ENCODE measurements at places on chromosomes 16 and 17.
A peak's percentile ranks its signal among the peaks of the same experiment; 100 is the strongest.

GRCh38 chr17:27793906-27794569, 6.3 kb downstream of the NOS2 start:
- DNase-seq: no peak

DNA sequence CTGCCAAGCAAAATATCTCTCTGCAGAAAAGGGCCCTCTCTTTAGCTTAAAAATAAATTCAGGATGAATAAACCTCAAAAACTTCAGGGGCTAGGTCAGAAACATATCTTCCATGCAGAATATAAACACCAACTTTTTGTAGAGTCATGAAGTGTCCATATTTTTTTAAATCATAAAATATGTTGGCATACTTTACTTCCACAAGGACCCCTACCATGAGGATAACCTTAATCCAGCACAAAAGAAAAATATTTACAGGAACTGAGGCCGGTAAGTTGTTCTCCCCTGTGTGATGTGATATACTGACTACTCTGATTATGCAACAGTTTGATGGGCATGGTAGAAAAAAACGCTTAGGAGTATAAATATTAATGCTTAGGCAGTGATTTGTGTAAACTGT, 264.8 kb upstream of the CDH11 start:
- peak; percentile 57 for DNase-seq

- no peak for DNase-seq
These were observed 902 bp downstream of the KAT2A start for GRCh38 chr17:42120161-42120769.

DNA sequence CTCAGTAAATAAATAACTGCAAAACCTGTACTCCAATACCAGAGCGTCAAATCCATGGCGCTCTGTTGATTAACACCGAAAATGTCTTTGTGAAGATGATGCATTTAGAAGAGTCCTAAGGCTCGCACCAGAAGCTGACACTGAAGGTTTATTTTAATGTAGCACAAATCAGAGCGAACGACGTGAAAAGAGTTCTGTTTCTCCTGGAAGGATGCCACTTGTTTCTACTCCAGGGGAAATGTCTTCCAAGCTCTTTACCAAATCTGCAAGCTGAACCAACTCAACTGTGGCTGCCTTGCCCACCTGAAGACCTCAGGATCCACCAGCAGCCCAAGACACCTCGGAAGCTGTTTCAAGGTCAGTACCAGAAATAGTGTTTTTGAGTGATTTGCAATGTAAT, 194.4 kb upstream of the MAF start:
- DNase-seq: no peak

DNA sequence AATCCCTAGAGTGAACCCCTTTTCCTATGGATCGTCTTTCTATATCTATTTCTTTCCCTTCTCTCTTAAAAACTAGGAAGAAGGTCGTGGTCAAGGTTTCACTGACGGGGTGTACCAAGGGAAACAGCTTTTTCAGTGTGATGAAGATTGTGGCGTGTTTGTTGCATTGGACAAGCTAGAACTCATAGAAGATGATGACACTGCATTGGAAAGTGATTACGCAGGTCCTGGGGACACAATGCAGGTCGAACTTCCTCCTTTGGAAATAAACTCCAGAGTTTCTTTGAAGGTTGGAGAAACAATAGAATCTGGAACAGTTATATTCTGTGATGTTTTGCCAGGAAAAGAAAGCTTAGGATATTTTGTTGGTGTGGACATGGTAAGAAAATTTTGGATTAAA, 9.6 kb downstream of the CYLD start:
- DNase-seq: no peak

DNA sequence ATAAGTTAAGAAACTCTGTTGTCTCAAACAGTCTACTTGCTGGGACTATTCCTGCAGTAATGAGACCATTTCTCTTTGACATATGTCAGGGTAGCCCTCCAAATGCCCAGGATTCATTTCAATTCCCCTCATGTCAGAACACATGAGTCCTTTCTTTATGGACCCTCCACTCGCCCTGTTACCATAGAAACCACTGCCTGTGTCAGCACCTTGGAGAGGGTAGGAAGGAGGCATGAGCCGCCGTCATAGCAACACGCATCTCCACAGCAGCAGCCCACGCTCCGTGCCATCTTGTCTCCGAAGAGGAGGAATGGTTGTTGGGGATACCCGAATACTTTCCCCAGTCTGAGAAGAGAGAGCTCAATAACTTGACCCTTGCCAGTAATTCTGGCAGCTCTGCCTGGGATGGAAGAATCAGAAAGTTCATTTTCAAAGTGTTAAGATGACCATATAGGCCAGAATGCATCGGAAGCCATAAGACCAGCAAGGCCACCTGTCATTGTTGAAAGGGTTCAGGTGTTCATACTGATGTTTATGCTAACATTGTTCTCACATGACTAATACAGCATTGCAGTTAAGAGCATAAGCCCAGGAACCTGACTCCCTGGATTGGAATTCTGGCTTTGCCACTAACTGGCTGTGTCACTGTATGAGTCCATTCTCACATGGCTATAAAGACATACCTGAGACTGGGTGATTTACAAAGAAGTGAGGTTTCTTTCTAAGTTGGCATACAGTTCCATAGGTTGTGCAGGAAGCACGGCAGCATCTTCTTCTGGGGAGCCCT, 141.3 kb downstream of the ABCC12 start:
- peak; percentile 18 for DNase-seq

GRCh38 chr17:28347261-28347891, 10.0 kb downstream of the POLDIP2 start:
- DNase-seq: peak; percentile 83

GRCh38 chr17:28662527-28662829, 473 bp downstream of the SUPT6H start:
- DNase-seq: peak; percentile 48

- no peak for DNase-seq
These were observed 208.3 kb upstream of the SALL1 start for GRCh38 chr16:51359141-51359955.

DNA sequence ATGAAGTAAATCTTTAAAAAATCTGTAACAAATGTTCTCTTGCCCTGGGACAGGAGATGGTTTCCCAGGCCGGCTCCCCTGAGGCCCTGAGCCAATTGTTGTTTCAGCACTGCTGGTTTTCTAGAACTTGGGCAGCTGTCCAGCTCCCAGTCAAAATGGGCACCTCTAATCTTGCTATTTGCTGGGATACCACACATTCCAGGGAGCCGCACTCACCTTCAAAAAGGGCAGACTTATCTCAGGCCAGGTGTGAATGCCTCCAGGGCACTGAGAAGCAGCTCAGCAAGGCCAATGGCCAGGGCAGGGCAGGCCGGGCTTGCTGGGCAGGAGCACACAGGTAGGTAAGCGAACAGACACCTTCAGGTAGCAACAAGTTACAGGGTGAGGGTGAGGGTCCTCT, 24.4 kb downstream of the TRIM16 start:
- DNase-seq: no peak

DNA sequence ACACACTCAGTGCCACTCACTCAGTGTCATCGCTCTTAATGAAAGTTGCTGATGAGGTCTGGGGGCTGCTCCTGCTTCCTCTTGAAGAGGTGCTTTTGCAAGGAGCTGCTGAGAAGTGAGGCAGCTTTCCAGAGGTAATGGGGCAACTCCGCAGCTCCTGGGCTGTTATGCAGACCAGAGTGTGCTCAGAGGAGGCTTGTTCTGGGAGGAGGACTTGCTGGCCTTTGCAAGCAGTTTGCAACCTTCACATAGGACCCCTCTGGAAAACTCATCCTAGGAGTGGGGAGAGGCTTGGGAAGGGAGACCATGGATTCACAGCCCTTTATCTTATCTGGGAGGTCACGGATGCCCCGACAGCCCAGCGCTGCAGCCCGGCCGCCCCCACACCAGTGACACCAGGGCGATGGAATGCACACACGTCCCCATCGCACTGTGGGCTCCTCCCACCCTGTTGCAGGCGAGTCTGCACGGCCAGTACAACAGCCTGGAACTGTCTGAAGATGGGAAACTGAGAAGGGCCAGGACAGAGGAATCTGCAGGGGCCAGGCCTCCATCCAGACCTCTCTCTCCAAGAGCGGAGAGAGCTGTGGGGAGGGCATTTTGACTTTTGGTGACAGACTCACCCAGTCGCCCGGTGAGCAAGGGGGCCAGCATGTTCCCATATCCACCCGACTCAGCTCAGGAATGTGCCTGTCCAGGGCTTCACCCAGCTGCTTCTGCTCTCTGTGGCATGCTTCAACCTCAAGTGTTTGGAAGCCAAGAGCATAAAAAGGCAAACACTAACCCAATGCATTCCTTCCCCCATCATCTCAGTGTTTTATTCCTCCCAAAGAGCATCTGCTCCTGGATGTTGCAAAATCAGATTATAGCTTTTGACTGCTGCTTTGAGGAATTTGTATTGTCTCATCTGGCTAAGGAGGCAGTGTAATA, 78.6 kb upstream of the ZNF469 start:
- DNase-seq: peak; percentile 96

GRCh38 chr17:36675786-36676185, 74.4 kb downstream of the MRM1 start:
- DNase-seq: no peak

DNA sequence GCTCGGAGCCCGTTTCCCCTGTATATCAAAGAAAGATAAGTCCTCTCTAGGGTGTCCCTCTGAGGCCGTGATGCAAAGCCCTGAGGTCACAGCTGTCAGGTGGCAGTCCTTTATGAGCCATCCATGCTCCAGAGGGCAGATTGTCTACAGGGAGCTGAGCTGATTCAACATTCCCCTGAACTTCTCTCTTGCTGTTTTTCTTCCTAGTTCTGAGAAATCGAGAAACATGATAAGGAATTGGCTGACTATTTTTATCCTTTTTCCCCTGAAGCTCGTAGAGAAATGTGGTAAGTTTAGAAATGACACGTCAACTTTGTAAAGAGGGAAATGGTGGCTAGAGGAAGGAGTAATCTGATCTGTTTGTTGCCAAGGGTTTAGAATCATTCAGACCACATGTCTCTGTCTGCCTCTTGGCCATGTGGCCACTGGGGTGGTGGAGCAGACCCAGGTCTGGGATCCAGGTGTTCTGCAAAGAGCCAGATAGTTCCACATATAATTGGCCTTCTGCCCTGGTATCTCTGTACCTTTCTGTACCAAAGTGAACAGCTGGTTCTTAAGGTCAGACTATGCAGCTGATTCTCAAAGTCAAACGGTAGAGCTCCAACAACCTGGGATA, 3.5 kb downstream of the CTNS start:
- DNase-seq: peak; percentile 89

- no peak for DNase-seq
These were observed 280.8 kb upstream of the CCL2 start for GRCh38 chr17:33974276-33974675.

DNA sequence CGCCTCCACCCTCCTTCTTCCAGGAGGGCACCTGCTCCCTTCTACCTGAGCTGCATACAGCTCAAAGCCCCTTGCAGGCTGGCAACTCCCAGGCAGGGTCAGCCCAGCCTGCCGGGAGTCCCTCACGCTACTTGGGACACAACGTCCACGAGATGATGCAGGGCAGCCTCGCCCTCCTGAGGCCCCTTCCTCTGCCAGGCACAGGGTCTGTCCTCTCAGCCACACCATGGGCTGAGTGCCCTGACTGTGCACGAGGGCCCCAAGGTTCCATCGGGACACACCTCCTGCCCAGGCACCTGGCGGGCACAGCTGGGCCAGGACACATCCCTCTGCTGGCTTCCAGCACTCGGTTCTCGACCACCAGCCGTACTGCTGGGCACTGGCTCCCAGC, 30.9 kb upstream of the ZC3H18 start:
- no peak for DNase-seq

- DNase-seq: no peak
These were observed 1.1 kb downstream of the ROGDI start for GRCh38 chr16:4801051-4801961.

DNA sequence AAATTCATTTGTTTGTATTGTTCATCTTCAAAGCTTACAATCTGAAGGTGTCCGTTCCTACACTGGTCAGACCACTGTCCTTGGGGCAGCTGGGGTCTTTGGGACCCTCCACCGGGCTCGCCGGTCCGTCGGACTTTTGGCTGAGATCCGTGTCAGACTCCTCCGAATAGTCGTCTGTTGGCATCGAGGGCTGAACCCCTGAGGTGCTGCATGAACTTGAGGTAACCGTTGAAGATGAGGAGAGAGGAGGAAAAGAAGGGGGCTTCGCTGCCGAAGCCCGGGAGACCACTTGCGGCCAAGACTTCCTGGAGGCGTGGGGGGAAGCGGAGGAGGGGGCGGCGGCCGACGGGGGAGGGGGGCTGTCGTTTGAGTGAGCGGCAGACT, 260.8 kb downstream of the ZFHX3 start:
- DNase-seq: no peak

DNA sequence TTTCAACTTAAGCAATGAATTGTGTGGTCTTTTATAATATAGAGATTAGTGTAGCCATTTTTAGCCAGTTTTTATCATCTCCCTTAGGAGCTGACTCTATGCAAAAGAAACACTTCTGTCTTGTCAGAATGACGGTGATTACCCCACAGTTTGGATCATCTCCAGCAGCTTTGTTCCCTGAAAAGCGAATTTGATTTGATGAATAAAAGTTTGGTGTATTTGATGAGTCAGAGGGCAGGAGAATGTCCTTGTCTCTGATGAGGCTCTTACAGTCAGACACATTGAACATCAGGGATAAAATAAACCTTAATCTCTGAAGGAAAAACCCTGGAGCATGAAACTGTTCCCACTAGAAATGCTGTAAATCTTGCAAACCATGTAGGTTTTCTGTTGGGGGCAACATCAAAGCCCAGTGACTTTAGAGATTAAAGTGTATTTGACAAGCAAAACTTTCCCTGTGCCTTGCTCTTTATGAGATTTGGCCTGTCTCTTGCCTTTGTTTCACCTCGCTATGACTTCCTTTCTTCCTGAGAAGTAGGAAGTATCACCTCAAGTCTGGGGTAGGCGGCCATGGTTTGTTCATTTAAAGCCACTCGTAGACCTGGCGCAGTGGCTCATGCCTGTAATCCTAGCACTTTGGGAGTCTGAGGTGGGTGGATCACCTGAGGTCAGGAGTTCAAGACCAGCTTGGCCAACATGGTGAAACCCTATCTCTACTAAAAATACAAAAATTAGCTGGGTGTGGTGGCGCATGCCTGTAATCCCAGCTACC, 209.3 kb downstream of the FTO start:
- peak; percentile 93 for DNase-seq

DNA sequence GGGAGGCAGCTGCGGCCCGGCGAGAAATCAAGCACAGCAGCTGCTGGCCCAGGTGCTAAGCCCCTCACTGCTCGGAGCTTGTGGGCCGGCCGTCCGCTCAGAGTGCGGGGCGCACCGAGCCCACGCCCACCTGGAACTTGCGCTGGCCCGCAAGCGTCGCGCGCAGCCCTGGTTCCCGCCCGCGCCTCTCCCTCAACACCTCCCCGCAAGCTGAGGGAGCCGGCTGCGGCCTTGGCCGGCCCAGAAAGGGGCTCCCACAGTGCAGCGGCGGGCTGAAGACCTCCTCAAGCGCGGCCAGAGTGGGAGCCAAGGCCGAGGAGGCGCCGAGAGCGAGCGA, 92.9 kb downstream of the HAPSTR1 start:
- DNase-seq: no peak
